Astrocyte of the spinal cord (primary cell): ENCODE measurements at places on chromosomes 16 and 17.

DNA sequence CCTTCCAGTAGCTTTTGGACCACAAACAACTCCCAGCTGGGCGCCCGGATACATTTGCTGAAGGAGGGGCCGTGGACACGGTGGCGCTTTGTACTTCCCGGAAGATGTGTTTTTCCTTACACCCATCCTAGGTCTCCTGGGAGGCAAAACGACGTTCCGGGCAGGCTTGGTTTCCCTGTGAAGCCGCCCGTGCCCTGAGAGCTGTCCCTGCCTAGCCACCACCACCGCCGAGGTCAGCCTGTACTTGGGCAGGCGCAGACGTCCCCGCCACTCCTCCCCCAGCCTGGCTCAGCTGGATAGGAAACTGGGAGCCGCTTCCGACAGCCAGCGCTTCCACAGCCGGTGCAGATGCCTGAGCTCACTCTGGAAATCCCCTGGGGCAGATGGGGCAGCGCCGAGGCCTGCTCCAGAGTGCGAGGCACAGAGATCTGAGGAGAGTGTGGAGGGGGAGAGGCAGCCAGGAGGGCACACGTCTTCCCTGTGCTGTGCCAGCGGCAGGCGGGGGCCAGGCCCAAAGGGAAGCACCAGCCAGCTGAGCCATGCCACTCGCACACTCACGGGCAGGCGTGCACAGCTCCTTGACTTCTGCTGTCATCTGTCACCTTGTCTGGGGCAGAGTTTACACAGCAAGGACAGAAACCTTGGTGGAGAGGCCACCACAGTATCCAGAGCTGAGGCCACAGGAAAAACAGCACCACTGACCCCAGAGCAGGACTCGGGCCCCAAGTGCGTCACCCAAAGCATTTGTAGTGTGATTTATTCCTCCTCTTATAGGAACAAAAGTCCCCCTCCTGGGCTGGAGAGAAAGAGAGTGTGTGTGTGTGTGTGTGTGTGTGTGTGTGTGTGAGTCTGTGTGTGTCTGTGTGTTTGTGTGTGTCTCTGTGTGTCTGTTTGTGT lies 3.0 kb downstream of the RHBDF2 start:
- DNase-seq: peak; percentile 82

- DNase-seq: no peak
Observed at GRCh38 chr17:45030733-45031132, 20.7 kb downstream of the DCAKD start.

DNA sequence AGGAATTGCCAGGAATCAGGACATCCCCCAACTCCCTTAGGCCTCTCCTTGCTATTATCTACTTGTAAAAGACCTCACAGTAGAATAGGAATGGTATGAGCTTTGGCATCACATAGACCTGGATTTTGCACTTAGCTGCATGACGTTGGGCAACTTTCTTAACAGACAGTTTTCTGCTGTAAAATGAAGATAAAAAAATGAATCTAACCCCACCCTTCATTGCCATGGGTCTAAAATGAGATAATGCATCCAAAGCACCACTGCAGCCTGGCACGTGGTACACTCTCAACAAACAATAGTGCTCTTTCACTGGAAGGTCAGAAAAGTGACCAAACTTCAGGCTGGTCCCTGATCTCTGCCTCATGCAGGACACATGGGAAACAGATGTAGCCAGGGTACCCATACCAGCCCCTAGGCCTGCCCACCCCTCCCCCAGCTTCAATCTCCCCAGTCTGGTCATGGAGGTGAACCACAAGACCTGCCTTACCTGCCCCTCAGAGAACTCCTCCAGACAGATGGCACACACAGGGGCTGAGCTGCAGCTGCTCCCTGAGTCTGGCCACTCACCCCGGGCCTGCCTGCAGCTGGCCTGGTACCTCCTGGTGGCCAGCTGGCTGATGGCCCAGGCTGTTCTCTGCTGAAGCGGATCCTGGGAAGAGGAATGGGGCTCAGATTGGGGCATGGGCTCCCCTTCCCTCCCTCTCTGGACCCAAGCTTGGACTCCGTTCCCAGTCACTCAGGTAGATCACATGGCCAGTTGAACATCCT lies 8.5 kb upstream of the SUPT4H1 start:
- DNase-seq: no peak

DNA sequence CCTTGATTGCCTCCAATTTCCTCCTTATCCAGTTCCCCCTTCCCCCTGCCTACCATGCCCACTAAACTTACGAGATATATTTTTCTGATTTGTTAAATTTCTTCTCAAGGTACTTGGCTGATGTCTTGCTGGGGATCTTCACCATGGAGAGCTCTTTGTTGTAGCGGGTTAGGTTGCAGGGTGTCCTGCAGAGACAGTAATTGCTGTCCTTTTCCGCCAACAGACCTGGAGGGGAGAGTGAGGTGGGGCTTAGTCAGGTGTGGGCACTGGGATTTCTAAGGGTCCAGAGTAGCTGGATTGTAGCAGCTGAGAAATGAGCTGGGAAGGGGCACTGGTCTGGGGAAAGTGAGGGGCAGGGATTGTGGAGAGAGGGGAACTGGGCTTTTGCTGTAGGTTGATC lies 32.1 kb downstream of the SPACA3 start:
- DNase-seq: no peak

DNA sequence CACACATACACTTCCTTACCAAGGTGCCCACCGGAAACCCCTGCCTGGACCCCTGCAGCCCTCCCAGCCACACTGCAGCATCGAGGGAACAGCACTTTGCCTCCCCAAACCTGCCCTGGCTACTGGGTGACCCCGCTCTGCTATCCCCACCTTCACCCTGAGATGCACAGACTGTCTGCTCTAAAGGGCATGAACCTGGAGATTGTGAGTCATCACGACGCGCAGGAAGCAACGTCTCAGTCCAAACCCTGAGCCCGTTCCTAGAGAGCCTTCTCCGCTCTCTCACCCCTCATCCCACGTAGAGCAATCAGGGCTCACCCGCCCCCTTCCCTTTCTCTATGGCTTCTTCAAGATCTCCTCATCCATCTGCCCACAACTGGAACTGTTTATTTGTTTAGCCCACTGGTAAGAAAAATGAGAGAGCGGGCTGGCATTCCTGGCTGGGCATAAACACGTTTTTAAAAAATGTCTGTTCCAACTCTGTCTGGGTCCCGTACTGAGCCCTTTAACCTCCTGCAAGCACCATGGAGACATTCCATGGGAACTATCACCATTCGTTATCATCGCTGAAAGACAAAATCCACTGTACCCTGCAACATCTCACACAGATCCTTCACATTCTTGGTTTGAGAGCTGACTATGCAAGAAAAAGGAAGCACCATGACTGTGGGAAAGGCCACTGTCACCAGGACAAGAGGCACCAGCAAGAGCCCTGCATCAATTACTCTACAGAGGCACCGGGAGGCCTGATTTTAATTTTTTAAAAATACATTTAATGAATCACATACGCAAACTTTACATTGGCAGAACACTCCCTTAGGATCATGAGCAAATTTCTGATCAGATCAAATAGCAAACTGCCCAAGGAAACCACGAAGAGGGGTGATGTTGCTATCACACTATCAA lies 28.2 kb downstream of the ZFHX3 start:
- DNase-seq: peak; percentile 84

GRCh38 chr16:23464196-23464595 lies 11.2 kb upstream of the COG7 start:
- DNase-seq: no peak

GRCh38 chr17:15351925-15352324 lies 10.5 kb upstream of the TEKT3 start:
- peak; percentile 37 for DNase-seq

GRCh38 chr16:89034971-89035668 lies 58.1 kb upstream of the CBFA2T3 start:
- no peak for DNase-seq

GRCh38 chr16:22787466-22788192 lies 26.3 kb upstream of the HS3ST2 start:
- DNase-seq: peak; percentile 48

- no peak for DNase-seq
Observed at GRCh38 chr17:45410144-45411091, 22.3 kb downstream of the ARHGAP27 start.

- DNase-seq: peak; percentile 9
Observed at GRCh38 chr17:50468304-50469207, at the start of gene CHAD. Gene CHAD, minus strand, starts transcription at chr17:50468880. Its CDS starts 67 bp downstream, at chr17:50468813.

DNA sequence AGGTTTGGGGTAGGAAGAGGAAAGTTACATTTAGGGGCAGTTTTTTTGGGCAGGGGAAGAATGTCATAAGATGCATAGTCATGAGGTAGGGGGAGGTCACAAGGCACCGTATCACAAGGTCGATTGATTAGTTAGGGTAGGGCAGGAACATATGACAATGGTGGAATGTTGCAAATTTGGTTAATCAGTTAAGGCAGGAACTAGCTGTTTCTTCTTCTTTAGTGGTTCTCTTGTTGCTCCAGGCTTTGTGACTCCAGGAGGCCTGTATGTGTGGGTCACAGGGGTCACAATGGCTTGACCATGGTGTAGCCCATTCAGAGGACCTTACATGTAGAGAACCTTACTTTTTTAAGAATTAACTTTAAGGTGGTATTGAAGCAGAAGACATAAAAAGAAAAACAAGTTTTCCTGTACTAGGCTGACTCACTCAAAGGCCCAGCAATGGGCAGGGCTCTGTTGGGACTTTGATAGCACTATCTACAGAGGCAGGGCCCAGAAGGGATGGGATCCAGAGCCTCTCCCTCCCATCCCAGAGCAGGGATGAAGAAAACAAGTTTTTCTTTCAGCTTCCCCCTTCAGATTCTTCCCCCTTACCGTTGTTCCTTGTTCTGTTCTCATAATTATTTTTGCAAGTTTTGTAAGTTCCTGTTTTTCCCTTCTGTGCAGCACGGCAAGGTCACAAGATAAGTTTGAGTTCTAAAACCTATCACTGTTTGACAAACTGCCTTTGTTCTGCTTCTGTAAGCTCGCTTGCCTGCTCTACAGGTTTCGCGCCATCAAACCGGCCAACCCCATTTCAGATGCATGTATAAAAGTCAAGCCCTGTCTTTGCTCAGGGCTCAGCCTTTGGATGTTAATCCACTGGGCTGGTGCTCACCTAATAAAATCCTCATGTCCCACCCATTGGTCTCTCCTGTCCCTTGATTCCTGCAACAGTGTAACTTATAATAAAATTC lies 45.8 kb upstream of the ATF7IP2 start:
- no peak for DNase-seq

- DNase-seq: peak; percentile 61
Observed at GRCh38 chr16:85245307-85246172, 133.3 kb upstream of the CIBAR2 start.

DNA sequence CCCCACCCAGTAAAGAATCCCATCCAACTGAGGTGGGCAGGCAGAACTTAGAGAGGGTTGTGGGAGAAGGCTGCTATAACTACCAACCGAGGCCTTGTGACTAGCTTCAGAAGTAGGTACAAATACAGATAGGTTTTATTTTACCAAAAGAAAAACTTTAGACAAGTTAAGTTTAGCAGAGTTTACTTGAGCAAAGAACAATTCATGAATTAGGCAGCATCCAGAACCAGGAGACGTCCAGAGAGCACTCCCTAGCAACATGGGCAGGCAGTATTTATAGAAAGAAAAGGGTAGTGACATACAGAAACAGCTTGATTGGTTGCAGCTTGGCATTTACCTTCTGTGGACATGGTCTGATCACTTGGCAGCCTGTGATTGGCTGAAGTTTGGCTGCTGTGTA lies 42.1 kb downstream of the SLFN5 start:
- no peak for DNase-seq

- DNase-seq: no peak
Observed at GRCh38 chr17:49452201-49452600, 37.5 kb upstream of the PHB1 start.

- DNase-seq: no peak
Observed at GRCh38 chr17:37841232-37841631, 83.0 kb upstream of the TBC1D3K start.

GRCh38 chr16:77589071-77589765 lies 133.1 kb upstream of the NUDT7 start:
- peak; percentile 71 for DNase-seq

GRCh38 chr17:50117202-50118051 lies 12.5 kb downstream of the SAMD14 start:
- DNase-seq: peak; percentile 47

DNA sequence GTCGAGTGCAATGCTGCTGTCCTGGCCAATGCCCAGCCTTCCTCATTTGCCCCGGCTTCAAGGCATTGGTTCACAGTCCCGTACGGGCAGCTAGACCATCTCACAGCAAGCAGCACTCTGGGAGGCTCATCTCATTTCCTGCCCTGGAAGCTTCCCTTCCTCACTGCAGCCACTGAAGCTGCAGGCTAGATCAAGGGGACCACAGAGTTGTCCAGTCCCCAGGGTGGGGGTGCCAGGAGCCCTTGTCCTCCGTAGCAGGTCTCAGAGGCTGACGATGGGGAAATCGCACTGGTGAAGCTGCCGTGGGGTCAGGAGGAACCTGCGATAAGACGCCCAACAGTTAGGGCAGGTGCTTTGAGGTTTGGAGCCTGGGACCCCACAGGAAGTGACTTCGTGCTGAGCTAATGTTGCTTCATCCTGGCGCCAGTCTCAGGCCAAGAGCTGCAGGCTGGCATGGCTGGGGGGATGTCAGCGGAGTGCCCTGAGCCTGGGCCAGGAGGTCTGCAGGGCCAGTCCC lies at the start of gene SPNS3:
Gene SPNS3, plus strand, starts transcription at position 426 of the 517 bp plus-strand sequence. Its CDS starts 28 bp downstream, at position 454.
- DNase-seq: no peak

- DNase-seq: no peak
Observed at GRCh38 chr16:17287166-17287800, 183.5 kb downstream of the XYLT1 start.

DNA sequence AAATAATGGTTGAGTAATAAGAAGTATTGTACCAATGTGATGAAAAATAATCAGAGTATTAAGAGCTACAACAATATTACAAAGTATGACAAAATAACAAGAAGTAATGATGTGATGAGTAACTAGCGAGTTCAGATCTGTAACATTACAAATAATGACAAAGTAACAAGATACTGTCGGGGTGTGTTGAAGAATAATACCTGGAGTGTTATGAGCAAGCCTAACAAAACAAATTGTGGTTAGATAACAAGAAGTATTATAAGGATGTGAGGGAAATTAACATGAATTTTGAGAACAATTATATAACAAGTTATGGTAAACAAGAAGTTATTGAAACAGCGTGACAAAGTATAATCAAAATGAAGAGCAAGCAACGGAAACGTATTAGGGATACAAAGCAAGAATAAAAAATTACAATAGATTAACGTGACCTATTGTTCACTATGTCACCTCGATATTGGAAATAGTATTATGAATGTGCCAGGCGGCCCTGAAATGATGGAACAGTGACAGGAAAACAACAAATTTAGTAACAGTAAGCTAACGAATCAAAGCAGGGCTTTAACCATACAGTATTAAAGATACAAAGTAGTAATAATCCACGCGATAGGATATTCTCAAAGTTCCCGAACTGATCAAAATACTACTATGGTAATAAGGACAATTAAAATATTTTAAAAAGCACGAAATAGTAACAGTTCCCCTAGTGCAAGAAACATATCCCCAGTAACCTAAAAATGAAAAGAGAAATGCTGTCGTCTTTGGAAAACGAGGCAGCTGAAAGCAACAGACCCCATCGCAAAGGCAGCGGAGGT lies 1.6 kb downstream of the TBX4 start:
- peak; percentile 17 for DNase-seq

GRCh38 chr16:49504023-49504364 lies 130.4 kb downstream of the C16orf78 start:
- no peak for DNase-seq

- no peak for DNase-seq
Observed at GRCh38 chr16:8583732-8584131, 6.6 kb downstream of the TMEM114 start.
